NCI-H2107 (cell line): ENCODE measurements at places on chromosomes 12 and 14.

DNA sequence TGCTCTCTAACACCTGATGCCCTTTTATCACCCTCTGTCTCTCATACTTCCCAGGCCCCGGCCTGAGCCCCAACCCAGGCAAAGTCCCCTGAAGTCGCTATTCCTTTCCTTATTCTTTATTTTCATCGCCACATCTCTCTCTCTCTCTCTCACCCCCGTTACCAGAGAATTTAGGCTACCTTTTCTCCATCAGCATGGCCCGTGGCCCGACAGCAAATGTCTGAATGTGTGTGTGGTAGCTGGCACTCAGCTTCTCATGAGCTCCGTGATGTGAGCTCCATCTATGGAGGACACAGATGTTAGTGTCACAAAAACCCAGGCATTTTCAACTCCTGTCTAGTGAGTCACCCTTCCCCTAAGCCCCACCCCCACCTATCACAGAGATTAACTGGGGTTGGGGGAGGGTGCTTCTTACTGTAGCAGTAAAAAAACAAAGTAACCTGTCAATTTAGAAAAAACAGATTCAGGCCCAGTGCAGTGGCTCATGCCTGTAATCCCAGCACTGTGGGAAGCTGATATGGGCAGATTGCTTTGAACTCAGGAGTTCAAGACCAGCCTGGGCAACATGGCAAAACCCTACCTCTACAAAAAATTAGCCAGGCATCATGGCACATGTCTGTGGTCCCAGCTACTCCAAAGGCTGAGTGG lies 53.8 kb downstream of the VCPKMT start:
- no peak for DNase-seq

- no peak for DNase-seq
Observed at GRCh38 chr12:76252031-76252430, 96.2 kb downstream of the BBS10 start.

DNA sequence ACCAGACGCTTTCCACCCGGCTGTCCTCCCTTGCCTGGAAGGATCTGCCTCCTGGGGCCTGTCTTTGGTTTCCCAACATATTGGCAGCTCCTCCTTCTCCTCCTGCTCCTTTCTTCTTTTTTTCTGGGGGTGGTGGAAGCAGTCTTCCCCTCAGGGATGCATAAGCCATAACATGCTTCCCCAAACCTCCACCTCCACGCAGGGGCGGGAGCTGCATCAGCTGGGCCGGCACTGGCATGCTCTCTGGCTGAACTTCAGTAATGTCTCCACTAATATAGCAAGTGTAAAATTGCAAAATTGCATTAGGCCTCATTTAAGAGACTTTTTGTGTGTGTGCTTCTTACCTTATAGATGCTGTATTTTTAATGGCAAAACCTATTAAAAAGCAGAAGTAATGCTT lies 58.6 kb downstream of the GLT1D1 start:
- DNase-seq: no peak

DNA sequence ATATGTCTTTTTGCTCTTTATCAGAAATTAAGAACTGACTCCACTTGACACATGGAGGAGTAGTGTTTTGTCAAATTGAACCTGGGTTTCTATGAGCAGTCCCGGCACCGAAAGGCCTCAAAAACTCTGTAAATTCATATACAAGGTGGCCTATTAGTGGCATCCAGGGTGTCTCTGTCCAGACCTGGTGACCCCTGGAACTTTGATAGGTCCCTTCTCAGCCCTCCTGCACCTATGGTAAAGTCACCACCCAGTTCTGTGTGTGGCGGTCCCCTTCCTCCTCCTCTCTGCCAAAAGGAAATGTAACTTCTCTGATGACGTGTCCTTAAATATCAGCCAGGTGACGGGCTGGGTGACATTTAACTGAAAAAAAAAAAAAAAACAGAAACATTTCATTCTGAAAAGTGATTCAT lies 204.0 kb upstream of the FOXN3 start:
- DNase-seq: no peak

DNA sequence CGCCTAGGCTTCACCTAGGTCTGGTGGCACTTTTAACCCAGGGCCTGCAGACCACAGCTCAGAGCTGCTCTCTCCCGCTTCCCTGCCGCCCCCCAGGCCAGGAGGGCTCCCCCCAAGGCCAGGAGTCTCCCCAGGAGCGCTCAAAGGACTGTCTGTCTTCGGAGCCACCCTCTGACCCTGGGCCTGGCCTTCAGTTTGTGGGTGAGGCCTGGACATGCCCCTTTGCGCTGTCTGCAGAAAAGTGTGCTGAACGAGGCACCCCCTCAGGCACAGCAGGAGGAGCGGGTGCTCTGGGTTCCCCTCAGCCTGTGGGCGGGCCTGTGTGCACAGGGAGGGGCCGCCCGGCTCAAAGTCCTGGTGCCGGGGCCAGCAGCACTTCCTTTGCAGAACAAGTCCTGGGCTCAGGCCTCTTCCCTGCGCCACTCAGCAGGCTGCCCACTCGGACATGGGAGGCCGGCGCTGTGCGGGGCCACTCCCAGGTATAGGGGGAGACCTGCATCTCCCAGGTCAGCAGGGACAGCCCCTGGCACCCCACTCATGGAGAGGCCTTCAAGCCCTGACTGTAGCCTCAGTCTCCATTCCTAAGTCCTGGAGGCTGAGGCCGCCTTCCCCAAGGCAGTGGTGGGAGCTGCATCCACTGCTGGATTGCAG lies 14.3 kb downstream of the DEGS2 start:
- DNase-seq: no peak

- DNase-seq: no peak
Observed at GRCh38 chr12:26196421-26196716, 996 bp downstream of the SSPN start.

GRCh38 chr12:52038447-52038846 lies 12.8 kb upstream of the NR4A1 start:
- no peak for DNase-seq

- no peak for DNase-seq
Observed at GRCh38 chr14:38199076-38199475, 8.6 kb upstream of the SSTR1 start.

DNA sequence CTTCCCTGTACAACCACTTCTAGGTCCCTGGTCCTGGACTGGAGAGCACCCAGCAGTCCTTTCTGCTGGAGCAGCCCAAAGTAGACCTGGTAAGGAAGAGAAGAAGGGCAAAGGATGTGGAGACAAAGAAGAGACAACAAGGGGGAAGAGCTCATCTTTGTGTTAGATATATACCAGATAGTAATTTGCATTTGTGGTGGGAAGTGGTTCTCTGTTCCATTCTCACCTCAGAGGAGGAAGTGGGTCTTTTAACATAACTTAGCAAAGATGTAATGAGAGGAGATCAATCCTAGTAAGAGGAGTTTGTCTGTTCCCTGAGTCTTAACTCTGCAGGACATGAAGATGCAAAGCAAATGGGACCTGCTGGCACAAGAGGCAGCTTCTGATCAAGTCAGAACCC lies 8.0 kb downstream of the CCDC198 start:
- no peak for DNase-seq

- DNase-seq: no peak
Observed at GRCh38 chr14:76212242-76212641, 60.5 kb downstream of the GPATCH2L start.

DNA sequence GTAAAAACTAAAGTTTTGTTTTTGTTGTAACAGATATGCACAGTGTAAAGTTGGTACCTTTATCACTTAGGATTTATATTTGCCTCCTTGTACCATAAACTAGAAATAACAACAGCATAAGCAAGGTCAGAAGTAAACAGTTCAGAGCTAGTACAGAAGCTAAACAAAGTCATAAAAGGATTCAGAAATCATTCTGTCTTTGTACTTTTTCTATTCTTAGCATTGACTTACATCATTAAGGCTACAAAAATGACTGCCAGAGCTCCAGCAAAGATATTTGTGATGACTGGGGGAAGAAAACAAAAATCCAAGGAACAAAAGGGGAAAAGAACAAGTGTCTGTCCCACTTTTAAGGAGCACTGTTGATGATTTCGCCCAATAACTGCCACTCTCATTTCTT lies 347.2 kb downstream of the CCDC91 start:
- no peak for DNase-seq

- DNase-seq: no peak
Observed at GRCh38 chr14:67263499-67264149, 22.4 kb downstream of the PALS1 start.

GRCh38 chr12:18139254-18139653 lies 49.3 kb upstream of the RERGL start:
- no peak for DNase-seq

GRCh38 chr12:32569259-32569658 lies 109.8 kb upstream of the DNM1L start:
- peak; percentile 0 for DNase-seq

DNA sequence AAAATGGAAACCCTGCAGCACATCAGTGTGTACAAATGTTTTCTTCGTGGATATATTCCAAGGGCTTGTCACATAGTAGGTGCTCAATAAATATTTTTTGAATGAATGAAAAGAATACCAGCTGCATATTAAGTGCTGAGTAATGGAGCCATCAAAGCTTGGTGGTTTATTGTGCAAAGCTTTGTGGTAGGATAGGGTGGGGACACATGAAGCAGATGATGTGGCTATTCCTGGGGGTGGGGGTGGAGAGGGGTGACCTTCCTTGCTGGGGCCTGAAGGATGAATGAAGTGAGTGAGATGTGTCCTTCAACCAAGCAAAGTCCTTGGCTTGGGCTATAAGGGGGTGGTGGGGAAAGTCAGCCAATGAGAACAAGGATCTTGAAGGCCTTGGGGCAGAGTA lies 4.3 kb upstream of the KRT81 start:
- DNase-seq: no peak

DNA sequence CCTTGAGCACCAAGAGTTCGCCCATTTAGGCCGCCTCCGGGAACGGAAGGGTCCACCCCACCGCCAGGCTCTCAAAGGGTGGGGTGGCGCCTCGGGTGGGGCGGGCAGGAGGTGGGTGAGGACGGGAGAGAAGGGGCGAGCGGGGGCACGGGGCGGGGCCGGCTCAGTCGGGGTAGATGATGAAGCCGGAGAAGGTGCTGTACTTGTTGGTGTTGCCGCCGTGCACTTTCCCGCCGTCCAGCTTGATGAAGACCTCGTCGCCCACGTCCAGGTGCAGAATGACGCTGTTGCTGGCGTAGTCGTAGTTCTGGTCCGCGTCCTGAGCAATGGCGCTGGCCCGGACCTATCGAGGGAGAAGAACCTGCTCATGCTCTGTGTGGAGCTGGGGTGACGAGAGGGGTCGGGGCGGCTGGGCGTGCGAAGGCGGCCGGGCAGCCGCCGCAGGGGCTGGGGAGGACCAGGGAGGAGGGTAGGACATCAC lies 4.1 kb downstream of the C1QL4 start:
- no peak for DNase-seq

- DNase-seq: no peak
Observed at GRCh38 chr12:112322441-112322840, 59.8 kb downstream of the HECTD4 start.

DNA sequence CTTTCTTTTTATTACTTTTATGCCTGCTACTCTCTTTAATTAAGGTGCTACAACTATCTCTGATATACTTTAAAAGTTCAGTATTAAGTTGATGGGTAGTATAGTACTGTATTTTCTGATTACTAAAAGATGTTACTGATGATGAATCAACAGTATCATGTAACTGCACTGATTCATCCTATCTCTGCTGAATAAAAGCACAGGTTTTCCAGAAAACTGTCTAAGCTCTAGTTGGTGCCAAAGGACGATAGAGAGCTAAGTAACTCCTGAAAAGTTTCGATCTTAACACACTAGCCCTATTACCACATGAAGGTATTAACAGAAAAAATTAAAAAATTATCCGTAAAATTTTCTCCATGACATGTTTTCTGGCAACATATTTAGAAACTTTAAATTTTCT lies 2.1 kb downstream of the SCAF11 start:
- no peak for DNase-seq

- DNase-seq: no peak
Observed at GRCh38 chr14:90971687-90972086, 88.8 kb downstream of the RPS6KA5 start.

DNA sequence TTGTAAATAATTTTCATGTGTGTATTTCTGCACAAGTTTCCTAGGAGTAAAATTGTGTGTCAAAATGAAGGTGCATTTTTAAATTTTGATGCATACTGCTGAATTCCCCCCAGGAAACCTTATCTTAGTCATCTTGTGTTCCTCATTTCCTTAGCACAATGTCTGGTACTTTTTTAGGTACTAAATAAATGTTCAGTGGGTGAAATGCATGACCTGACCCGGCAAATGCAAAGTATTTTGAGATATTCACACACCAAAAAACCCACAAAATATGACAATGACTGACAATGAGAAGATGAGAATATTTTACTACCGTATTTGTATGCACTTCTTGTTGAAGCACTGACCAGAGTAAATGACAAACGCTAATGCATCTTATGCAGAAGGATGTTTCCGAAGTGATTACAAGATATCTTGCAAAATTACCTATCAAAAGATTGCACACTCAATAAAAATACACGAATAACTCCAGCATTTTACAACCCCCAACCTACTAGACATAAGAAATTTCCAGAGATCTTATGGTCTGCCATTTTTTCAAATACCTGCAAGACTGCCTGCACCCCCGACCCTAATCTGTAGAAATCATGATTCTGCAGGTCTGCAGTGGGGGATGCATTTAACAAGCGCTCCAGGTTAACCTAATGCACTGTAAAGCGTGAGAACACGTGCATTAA lies 895 bp upstream of the PRKAB1 start:
- DNase-seq: no peak

GRCh38 chr12:92802906-92803305 lies 100.1 kb downstream of the PLEKHG7 start:
- DNase-seq: no peak

- no peak for DNase-seq
Observed at GRCh38 chr12:75564852-75565251, 53.4 kb upstream of the KRR1 start.

DNA sequence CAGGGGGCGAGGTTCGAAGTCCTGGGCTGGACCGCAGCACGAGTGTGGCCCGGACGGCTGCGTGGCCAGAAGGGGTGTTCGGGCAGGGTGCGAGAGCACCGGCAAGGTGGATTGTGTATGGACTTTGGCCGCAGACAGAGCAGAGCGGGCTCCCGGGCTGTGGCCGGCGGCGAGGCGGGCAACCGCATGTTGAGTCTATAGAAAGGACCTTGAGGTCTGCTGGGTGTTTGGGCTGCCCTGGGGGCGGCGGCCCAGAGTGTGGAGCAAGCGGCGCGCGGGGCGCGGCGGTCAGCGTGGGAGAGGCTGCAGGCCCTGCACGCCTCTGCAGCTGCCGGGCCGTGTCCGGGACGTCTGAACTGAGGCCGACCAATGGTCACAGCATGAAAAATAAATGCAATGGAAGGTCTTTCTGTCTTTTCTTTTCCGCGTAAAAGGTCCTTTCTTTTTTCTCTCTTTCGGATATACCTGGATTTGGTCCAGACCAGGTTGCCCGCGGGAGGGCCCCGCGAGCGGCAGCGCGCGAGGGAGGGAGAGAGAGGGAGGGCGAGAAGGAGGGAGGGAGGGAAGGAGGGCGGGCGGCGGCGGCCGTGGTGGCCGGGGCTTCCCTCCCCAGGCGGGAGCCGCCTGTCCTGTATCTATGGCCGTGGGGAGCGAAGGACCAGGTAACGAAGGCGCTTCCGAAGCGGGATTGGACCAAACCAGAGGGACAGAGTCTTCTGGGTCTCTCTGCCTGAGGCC lies 5.5 kb upstream of the HOXC9 start:
- DNase-seq: no peak

- no peak for DNase-seq
Observed at GRCh38 chr14:102351023-102351422, 11.7 kb downstream of the CINP start.

GRCh38 chr12:15605881-15606590 lies 183.2 kb downstream of the EPS8 start:
- no peak for DNase-seq

GRCh38 chr14:51846631-51847488 lies 13.6 kb upstream of the GNG2 start:
- no peak for DNase-seq

GRCh38 chr12:106078358-106079010 lies 60.3 kb downstream of the NUAK1 start:
- DNase-seq: no peak

GRCh38 chr14:68147303-68147702 lies 327.7 kb downstream of the RAD51B start:
- no peak for DNase-seq
